D341Med (cell line): ENCODE measurements at places on chromosomes 1 and 21.

GRCh38 chr1:50847303-50847702 lies 112.8 kb downstream of the FAF1 start:
- DNase-seq: no peak

DNA sequence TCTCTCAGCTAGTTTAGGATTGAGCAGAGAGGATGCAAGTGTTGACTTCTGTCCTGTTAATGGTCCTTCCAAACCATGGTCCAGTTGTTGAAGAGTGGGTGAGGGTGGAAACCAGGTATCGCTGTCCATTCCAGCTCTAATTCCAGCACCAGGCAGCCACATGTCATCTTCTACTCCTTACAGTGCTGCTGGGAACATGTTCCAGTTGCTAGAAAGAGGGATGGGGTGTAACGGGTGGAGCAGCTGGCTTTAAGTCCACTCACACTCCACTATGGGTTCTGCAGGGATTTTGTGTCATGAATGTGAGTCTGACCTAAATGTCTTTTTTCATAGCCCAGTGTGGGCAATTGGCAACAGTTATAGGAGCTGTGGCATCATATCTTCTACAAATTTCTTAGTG lies 25.2 kb downstream of the NOS1AP start:
- no peak for DNase-seq

DNA sequence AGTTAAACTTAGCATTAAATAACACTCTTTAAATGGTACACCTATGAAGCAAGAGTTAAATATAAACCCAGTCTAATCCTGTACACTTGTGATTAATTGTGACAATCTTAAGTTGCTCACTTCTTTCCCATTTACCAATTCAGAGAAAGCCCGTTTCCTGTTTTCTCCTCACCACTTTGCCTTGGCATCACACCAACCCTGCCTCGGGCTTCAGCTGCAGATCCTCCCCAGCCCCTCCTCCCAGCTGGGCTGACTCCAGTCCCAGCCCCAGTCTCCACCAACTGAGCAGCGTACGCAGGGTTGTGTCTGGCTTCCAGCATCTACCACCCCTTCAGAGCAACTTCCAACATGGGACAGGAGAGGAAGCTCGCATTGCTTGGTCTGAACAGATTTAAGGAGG lies 4.1 kb downstream of the PYCR2 start:
- DNase-seq: no peak

GRCh38 chr1:60821156-60821555 lies 261.2 kb upstream of the NFIA start:
- no peak for DNase-seq

- no peak for DNase-seq
Measured at GRCh38 chr1:15483971-15484370, 8.1 kb downstream of the CELA2B start.

DNA sequence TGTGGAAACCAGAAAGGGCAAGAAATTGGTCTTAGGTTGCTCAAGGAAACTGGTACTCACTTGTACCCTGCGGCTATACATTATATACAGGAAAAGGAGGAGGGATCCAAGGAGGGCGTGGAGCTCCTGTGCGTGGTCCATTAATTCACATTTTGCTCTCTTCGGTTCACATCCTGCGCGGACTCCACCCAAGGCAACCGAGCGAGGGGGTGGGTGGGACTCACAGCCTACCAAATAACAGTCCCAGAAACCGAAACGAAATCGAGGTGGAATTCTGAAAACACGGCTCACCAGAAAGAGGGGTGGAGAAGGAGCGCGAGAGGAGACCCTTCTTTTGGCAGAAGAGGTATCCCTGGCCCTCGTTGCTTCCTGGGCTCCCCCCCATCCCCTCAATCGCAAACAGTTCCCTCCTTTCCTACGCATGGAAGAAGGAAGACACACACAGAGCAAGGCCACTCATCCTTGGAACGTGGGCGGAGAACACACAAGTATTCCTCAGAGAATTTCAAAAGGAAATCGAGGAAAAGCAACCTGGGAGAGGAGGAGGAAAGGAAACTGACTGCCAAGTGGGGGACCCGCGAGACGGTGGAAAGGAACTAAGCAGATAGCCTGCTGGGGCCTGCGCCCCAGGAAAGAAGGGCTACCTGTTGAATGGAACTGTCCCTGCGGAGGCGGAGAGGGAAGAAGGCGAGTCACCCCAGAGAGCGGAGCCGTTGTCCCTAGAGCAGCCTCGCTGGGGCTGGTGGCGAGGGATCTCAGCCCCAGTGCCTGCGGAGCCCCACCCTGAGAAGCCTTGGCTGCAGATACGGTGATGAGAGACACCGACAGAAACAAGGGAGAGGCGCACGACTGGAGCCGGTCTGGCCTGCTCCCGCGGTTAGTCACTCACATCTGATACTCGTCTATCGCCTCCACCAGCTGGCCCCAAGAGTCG lies 705 bp downstream of the AIDA start:
- DNase-seq: peak; percentile 72

- no peak for DNase-seq
Measured at GRCh38 chr1:51070640-51071039, 31.4 kb upstream of the C1orf185 start.

- peak; percentile 65 for DNase-seq
Measured at GRCh38 chr1:3993619-3994375, 93.7 kb upstream of the C1orf174 start.

GRCh38 chr1:234069760-234070159 lies 165.3 kb downstream of the SLC35F3 start:
- no peak for DNase-seq

- DNase-seq: no peak
Measured at GRCh38 chr1:5110508-5110907, 456.1 kb downstream of the AJAP1 start.

GRCh38 chr1:7048395-7048794 lies 263.1 kb downstream of the CAMTA1 start:
- DNase-seq: peak; percentile 58

DNA sequence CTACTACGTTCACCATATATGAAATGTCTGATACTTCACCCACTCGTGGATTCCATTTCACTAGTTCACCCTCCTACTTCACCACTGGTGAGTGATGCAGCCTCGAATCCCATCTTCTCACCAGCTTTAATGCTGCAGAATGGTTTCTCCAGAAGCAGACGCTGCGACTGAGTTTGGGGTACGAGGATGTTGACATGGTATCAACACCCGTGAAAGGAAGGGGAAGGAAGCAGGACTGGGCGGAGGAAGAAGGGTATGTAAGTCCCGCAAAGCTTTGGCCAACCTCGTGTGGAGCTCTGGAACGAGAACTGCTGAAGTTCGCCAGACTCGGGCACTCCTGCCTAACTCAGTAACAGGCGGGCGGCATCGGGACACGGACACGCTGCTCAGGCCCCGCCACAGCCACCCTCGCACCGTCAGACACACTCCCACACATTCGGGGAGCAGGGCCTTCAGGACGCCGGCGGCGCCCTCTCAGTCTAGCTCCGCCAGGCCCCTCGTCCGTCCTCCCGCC lies 833 bp upstream of the DIP2A start:
- DNase-seq: peak; percentile 50

DNA sequence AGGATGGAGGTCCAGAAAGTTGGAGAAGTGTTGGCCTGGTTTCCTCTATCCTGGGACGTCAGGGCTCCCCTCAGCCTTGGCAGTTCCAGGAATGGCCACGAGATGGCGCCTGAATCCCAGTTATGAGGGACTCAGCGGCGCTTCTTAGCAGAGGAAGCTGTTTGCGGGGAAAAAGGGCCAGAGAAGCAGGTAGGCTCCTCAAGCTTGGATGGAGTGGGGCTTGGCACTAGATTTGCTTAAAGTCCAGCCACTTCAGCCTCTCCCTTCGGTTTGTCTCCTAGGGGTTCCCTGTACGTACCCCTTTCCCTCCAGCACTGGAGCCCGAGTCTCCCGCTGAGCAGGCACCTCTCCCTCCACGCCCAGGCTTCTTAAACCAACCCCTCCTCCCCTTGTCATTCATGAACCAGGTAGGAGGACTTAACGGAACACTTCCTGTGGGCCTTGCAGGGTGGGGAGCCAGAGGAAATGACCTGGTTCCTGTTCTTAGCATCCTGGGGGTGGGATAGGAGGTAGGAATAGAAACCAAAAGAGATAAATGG lies 32.0 kb upstream of the TENT5B start:
- DNase-seq: peak; percentile 83

GRCh38 chr1:167488786-167489185 lies 29.5 kb downstream of the CD247 start:
- DNase-seq: no peak

DNA sequence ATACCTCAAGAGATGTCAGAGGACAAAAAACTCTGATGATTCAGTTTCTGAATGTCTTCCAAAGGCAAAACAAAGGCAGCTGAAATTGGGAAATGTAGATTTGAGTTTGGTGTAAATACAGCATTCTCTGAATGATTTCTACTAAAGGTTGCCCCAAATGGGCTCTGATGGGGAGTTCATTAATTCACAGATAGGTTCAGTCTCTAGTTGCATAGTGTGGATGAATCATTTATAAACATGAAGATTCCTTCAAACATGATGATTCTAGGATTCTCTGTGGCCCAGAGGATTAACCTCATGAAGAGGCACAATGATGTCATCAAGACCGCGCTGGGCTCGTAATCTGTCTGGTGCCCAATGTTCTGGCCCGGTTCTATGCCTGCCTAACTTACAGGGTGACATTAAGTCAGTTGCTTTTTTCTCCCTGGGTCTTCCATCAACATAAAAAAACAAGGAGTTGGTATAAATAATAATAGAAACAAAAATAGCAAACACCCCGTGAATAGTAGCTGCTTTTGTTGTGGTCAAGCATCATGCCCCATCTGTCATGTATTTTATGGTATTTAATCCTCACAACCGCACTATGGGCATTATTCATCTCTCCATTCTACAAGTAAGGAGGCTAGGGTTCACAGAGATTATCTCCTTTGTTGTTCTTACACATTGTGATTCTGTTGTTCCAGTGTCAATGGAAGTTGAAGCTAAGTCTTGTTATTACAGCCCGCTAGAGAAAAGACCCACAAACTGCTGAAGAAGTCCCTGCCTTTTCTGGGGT lies 509.6 kb upstream of the USP24 start:
- DNase-seq: no peak

DNA sequence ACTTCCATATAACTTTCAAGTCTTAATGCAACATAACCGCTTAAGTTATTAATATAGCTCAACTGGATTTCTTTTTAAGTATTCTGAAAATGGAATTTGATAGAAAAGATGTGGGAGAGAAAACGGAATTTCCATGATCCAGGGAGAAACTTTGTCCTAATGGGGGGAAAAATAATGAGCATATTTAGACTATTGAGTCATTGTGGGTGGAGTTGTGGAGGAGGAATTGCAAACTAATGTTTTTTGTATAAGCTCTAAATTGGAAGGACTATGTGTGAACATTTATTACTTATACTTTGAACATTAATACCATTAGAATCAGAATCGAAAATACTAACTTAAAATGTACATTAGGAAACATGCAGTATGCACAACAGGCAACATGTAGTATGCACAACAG lies 159.9 kb upstream of the NEGR1 start:
- DNase-seq: no peak

GRCh38 chr1:214417545-214418210 lies 133.7 kb downstream of the PTPN14 start:
- DNase-seq: no peak

DNA sequence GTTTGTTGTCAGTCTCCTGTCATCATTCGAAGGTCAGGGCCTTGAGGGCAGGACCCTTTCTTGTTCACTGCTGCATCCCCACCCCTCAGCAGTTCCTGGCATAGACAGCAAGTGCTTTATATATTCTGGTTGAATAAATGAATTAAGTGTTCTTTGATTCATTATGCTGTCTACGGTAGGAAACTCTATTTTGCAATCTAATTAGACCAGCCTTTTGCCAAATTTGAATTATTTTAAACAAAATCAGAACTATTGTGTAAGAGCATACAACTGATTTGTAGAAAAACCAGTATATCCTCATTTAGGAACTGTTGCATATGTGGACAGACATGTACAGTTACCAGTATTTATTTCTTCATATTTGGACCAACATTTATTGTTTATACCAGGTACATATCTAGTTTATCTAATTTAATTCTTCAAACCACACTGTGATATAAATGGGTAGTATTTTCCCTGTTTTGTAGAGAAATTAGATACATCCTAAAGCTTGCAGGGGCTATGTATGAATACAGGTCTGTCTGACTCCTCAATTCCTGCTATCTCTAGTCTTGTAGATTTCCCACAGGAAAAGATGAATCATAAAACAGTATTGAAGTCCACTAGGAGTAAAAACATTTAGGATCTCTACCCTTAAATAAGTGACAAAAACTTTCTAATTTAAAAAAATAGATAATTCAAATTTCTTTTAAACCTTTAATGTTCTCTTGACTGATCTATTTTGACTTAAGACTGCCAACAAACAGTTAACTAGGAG lies 10.4 kb downstream of the MGST3 start:
- no peak for DNase-seq

- DNase-seq: peak; percentile 85
Measured at GRCh38 chr1:24688621-24689195, 45.6 kb downstream of the SRRM1 start.

- DNase-seq: no peak
Measured at GRCh38 chr1:177427811-177428210, 257.1 kb downstream of the BRINP2 start.

GRCh38 chr1:245986404-245987218 lies 520.5 kb downstream of the SMYD3 start:
- no peak for DNase-seq

GRCh38 chr21:31191553-31191952 lies 152.5 kb downstream of the TIAM1 start:
- no peak for DNase-seq

DNA sequence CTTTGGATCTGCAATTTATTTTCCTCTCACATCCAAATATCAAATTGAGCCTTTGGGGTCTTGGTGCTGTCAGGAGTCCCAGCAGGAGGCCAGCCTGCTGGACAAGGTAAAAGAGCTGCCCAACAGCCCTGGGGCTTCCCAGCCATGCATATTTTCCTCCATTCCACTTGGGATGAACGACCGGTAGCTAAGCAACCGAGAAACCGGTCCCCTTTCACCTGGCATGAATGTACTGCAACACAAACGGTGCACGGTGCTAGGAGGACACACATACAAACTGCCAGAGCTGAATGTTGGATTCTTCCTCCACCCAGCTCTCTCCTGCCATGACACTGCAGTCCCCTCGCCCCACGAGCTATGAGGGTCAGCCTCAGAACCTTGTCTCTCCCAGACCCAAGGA lies 42.7 kb downstream of the BCAR3 start:
- no peak for DNase-seq

GRCh38 chr21:14846621-14847020 lies 218.2 kb downstream of the NRIP1 start:
- DNase-seq: no peak

DNA sequence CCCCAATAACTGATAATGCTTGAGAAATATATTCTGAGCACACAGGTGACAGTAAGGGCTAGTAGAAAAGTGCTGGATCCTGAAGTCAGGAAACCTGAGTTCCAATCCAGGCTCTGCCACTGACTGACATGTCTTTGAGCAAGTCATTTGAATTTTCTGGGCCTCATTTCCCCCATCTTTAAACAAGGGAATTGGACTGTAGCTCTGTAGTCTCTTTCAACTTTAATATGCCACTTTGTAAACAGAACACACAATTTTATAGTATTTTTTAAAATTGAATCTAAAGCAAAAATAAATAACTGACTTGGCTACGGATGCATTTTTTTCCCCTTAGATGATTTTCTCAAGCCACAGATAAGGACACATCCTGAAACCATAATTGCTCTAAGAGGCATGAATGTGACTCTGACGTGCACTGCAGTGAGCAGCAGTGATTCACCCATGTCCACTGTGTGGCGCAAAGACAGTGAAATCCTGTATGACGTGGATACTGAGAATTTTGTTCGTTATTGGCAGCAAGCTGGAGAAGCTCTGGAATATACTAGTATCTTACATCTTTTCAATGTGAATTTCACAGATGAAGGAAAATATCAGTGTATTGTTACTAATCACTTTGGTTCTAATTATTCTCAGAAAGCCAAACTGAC lies 37.0 kb downstream of the LRIG2 start:
- DNase-seq: peak; percentile 40
